Stimulated activated effector memory CD8-positive, alpha-beta T cell treated with anti-CD3 and anti-CD28 coated beads, Interleukin-12 subunit alpha, Interleukin-12 subunit beta, amount 100 ng/mL, for 72 hours (primary cell): ENCODE measurements at places on chromosomes 5 and 9.
A peak's percentile ranks its signal among the peaks of the same experiment; 100 is the strongest.

DNA sequence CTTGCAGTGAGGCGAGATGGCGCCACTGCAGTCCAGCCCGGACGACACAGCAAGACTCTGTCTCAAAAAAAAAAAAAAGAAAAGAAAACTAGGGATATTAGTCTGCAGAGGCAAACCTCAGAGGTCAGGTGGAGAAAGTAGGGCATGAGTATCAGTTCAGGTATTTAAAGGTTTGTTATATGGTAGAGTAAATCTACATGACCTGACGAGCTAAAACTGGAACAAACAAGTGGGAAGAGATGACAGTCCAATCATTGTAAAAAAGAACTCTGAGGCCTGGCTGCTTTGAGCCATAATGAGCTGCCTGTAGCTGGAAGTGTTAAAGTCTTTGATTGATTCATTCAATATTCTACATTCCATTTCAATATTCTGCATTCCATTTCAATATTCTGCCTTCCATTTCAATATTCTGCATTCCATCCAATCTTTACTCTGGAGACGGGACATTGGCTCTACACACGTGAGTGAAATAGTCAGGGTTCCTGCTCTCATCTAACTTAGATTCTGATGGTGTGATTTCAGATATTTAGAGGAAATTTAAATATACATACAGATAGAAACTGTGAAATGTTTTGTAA lies 28.9 kb upstream of the GRAMD2B start:
- no peak for DNase-seq

- DNase-seq, result no peak
Measured at GRCh38 chr9:6307551-6308096, 20.6 kb upstream of the TPD52L3 start.

- DNase-seq, result no peak
Measured at GRCh38 chr9:123615381-123615780, 259.4 kb downstream of the CRB2 start.

- DNase-seq, result no peak
Measured at GRCh38 chr9:128103589-128103962, 24.0 kb downstream of the PTGES2 start.

GRCh38 chr5:36252722-36253365 lies 11.1 kb upstream of the NADK2 start:
- DNase-seq, result no peak

DNA sequence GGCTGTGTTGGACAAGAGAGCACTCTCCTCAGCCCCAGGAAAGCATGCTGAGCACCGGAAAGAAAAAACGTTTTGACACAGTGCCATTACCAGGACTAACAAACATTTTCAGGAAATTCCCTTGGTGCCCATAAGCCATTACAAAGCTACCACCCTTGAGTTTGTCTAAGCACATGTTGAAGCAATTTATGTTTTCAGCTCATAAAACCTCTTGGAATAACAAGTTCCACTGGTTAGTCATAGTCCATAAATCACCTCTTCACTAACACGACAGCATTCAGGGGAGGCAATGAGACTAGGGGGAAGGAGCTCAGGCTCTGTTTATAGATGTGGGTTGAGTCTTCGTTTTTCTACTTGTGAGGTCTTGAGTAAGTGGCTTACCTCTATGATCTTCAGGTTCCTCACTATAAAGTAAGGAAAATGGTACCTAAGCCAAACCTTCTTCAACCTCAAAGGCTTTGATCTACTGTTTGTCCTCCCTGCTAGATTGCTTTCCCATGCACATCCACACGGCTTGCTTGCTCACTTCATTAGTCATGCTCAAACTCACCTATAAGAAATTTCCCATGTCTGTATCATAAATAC lies 65.4 kb downstream of the DRD1 start:
- DNase-seq, result no peak

GRCh38 chr9:105608721-105609598 lies 51.0 kb downstream of the FKTN start:
- DNase-seq, result no peak

DNA sequence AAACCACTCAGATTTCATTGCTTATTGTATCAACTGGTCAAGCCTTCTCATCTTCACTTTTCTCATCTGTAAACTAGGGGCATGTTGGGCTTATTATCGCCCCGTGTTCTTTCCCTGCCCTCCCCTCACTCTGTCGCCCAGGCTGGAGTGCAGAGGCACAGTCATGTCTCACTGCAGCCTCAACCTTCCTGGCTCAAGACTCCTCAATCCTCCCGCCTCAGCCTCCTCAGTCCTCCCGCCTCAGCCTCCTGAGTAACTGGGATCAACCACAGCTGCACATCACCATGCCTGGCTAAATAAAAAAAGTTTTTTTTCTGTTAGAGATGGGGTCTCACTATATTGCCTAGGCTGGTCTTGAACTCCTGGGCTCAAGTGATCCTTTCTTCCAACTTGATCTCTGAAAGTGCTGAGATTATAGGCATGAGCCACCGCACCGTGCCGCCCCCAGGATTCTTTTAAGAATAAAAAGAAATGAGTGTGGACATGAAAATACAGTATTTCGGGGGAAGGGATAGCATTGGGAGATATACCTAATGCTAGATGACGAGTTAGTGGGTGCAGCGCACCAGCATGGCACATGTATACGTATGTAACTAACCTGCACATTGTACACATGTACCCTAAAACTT lies 2.0 kb downstream of the MAML1 start:
- DNase-seq, result no peak

GRCh38 chr5:14472986-14473567 lies 108.5 kb upstream of the OTULINL start:
- DNase-seq, result no peak

GRCh38 chr5:146919304-146919703 lies 40.7 kb upstream of the PPP2R2B start:
- no peak for DNase-seq

GRCh38 chr5:109706095-109706494 lies 16.4 kb downstream of the MAN2A1 start:
- DNase-seq, result no peak

DNA sequence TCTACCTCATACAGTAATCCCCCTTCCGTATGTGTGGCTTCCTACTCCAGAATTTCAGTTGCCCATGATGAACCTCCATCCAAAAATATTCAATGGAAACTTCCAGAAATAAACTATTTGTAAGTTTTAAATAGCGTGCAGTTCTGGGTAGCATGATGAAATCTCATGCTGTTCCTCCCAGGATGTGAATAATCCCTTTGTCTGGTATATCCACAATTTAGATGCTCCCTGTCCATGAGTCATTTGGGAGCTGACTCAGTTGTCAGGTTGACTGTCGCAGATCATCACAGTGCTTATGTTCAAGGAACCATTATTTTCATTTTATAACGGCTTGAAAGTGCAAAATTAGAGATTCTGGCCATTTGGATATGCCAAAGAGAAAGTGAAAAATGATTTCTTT lies 290.1 kb upstream of the CDH9 start:
- DNase-seq, result no peak

GRCh38 chr5:61301341-61302199 lies 30.5 kb upstream of the ZSWIM6 start:
- no peak for DNase-seq

GRCh38 chr9:75734802-75735201 lies 155.7 kb upstream of the PCSK5 start:
- no peak for DNase-seq

- DNase-seq, result no peak
Measured at GRCh38 chr9:69867081-69867814, 46.6 kb downstream of the CFAP95 start.

DNA sequence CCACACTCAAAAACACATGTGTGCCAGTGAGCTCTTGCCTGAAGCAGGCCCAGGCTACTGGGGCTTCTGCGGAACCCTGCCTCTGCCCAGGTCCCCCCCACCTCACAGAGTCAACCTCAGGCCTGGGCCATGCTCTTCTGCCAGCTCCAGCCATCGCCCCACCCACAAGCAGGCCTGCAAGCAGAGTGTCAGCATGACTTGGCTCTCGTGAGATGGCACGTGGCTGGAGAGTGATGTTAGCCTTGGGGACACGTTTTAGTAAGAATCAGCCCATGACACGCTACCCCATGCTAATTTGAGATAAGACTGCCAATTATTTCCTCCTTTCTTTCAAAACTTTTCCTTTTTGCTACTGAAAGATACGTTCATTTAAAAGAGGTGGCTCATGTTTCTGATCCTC lies 351.7 kb downstream of the IRX2 start:
- no peak for DNase-seq

- DNase-seq, result peak; percentile 80
Measured at GRCh38 chr9:63817622-63818518, 1467.1 kb downstream of the FOXD4L5 start.

GRCh38 chr9:133930682-133931485 lies 61.2 kb downstream of the VAV2 start:
- DNase-seq, result no peak

DNA sequence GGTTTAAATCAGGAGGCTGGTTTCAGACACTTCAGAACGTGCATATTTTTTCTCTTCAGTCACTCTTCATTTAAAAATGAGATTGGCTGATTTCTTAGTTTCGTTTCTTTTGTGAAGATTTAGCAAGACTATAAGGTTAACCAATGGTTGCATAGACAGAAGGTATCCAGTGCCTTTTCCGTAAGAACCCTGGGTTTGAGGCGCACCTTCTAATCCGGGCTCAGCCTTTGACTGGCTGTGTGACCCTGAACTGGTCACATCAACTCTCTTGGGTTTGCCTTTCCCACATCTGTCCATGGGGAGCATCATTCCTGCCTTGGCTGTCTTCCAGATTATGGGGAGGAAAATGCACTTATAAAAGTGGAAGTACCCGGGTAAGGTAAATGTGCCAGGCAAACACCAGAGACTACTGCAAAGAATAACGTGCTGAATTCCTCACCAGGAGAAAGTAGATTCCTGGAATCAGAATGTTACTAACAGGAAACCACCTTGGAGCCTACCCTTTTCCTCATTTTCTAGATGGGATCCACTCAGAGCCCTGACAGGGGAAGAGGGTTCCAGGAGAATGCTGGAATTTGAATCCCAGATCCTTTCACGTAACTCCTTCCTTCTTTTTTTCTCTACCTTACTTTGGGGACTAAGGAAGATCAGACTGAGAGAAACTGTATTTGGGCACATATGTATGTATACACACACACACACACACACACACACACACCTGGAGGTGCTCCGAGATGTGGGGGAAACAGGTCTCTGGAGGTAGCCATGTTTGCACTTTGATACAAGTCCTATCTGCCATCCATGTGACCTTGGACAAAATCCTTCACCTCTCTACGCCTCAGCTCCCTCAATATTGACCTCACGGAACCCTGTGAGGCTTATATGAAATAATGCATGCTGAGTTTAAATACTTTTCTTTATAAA lies 6.8 kb downstream of the HAND1 start:
- DNase-seq, result no peak

DNA sequence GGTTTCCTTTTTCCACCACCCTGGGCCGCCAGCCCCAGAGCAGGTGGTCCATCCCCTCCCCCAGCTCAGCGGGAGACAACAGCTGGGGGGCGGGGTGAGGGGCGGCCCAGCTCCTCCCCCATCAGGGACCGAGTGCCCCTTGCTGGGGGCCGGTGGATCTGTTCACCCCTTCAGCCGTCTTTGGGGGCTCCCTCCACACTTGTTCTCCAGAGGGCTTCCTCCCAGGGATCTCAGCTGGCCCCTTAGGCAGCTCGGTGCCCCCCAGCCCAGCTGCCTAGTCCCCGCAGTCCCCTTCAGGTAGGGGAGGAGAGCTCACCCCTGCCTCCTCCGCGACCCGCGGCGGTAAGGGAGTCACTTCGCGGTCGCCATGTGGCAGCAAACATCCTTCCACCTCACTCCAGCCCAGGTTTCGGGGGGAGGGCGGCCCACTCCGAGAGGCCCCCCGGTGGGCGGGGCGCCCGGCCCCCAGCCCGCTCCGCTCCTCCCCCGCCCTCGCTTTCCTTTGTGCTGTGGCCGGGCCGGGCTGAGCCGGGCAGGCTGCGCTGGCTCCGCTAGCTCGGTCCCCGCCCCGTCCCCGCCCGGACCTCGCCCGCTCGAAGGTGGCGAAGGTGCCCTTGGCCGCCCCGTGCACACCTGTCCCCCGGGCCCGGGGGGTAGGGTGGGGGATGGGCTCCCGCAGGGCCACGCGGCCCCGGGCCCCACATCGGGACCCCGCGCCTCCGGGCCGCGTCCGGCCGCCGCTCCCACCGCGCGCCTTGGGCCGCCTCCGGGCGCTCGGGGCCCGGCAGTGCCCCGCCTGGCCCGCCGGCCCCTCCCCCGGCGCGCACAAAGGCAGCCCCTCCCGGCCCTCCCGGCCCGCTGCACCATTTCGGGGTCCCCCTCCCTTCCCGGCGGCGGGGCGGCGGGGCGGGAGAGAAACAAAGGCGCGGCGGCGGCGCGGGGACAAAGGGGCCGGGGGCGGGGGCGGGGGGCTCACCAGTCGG lies 683 bp downstream of the DBN1 start:
- peak; percentile 63 for DNase-seq

- no peak for DNase-seq
Measured at GRCh38 chr9:90873422-90873821, 71.8 kb downstream of the SYK start.

DNA sequence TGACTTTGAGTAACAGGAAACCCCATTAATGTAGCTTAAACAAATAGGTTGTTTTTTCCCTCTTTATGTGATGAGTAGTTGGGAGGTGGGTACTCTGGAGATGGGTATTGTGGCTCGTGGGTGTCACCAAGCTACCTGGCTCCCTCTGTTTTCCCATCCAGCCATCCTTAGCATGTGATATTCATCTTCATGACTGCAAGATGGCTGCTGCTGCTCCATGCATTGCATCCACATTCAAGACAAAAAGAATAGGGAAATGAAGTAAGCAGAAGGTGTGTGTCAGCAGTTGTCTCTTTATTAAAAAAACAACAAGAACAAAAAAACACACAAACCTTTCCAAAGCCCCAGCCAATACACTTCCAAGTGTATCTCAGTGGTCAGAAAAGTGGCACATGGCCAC lies 6.5 kb upstream of the ARHGAP26 start:
- DNase-seq, result no peak

GRCh38 chr9:78296201-78296892 lies 578 bp upstream of the PSAT1 start:
- no peak for DNase-seq

DNA sequence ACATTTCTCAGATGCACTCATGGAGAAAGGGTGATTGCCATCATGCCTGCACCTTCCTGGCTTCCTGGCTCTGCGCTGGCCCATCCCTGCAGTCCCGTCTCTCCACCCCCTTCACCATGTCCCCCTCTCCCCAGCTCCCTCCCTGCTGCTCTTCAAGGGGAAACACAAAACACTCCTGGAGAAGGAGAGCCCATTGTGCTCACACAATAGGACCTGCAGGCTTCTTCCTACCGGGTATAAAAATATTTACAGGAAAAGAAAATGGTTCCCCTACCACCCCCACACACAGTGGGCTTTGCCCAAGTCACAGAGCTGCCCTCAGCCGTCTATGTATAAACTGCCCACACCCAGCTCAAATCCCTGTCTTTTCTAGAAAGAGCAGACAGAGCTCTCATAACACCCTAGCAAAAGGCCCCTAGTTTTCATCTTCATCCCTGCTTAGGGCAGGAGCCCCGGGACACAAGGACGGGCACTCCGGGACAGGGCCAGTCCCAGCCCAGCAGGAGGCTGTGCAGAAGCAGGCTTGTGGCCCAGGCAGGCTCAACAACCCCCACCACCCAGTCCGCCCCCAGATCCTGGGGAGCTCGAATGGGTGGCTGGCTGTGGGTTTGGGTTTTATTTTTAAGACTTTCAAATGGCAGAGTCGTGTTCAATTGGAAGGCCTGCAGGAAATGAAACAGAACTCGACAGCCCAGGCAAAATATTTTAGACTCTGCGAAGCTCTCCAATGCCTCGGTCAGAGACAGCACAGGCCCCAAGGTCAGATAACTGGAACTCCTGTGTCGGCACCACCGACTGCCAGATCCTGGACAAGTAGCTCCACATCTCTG lies 77.3 kb downstream of the LRSAM1 start:
- no peak for DNase-seq
